ENCODE measurements at places on chromosomes 5 and 9. TPM values are rescaled to one million over a fixed set of nuclear protein-coding genes. Genes with fewer than 3 reads are reported as not detected.

Gene TNC
- total RNA-seq = 0.07 TPM

Gene SSNA1
- 107 TPM for total RNA-seq

Gene AQP7
- not detected for total RNA-seq

Gene PCA3
- 1.2 TPM for total RNA-seq

Gene QRFP
- not detected for total RNA-seq

Gene PLAC8L1
- total RNA-seq = not detected

Gene FOXD4L4
- 0.25 TPM for total RNA-seq

Gene FAM13B
- total RNA-seq = 17.0 TPM

Gene IL7R
- 1.2 TPM for total RNA-seq

Gene SOHLH1
- not detected for total RNA-seq

Gene TAF11L8
- not detected for total RNA-seq

Gene ANKRD18B
- 3.9 TPM for total RNA-seq

Gene NDUFAF2
- 29.9 TPM for total RNA-seq

Gene ST8SIA4
- 1.1 TPM for total RNA-seq

Gene OR1Q1
- total RNA-seq = not detected
